ENCODE measurements at places on chromosomes 6 and 20.

DNA sequence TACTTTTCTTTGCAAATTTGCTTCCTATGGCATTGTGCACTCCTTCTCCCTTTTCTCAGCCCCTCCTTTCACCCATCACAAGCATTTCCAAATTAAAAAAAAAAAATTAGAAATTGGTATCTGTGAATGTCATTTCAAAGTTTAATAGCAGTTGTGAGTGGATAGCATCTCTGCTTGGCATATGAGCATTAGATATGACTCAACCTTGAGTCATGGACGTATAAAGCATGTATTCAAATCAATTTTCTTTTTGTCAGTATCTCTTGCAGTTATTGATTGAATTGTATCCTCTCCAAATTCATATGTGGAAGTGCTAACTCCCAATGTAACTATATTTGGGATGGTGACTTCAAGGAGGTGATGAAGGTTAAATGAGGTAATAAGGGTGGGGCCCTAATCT, 60.1 kb upstream of the MAP3K7 start:
- no peak for DNase-seq

- DNase-seq, result no peak
Measured at GRCh38 chr6:100382767-100383195, 81.9 kb downstream of the SIM1 start.

- DNase-seq, result no peak
Measured at GRCh38 chr6:140671926-140672325, 1297.5 kb upstream of the CITED2 start.

DNA sequence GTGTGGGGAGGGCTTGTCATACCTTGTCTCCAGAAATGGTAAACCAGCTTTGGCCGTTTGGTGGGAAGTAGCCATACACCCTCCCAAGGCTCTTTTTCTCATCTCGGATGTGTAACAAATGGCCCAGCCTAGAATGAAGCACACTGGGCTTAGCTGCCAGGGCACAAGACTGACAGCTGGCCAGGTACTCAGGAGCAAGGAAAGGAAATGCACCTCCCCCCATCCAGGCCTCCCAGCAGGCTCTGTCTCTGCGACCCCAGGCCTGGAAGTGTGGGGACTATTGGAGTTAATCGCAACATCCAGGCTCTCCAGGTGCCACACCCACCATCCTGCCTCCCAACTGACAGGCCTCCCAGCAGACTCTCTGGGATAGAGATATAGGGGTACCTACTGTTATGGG, 43.0 kb downstream of the MRS2 start:
- DNase-seq, result no peak

- DNase-seq, result no peak
Measured at GRCh38 chr6:37375376-37375775, 21.6 kb downstream of the RNF8 start.

GRCh38 chr6:89310929-89311328, 4.2 kb downstream of the GABRR2 start:
- DNase-seq, result no peak

- peak; percentile 68 for DNase-seq
Measured at GRCh38 chr6:57216235-57217101, 5.6 kb downstream of the RAB23 start.

DNA sequence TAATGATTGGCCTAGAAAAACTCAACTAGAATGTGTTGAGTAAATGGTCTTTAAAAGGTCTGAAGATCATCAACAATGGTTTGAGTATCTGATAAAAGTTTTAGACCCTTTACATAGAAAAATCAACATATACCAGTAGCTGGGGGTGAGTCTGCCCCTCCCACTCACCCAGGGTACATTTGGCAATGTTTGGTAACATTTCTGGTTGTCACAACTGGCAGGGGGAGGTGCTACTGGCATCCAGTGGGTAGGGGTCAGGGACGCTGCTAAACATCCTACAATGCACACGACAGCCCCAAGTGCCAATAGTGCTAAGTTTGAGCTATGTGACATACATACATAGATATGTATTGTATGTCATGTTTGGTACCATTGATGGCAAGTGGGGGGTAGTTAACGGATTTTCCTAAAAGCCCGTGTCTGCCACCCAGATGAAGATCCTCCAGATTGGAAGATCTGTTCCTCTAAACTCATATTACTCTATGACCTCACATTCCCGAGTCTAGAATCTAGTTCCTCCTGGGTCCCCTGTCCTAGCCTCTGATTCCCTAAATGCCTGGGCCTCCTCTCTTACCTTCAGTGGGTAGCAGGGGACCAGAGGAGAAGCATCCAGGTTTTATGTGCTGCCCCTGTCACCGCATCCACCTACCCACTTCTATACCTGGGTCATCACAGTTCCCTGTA, 2.5 kb upstream of the MMP9 start:
- no peak for DNase-seq

GRCh38 chr20:63254232-63254605, at the start of gene NKAIN4:
Gene NKAIN4 (minus strand): TSS chr20:63254463. CDS start chr20:63254450, 13 bp downstream.
- no peak for DNase-seq

DNA sequence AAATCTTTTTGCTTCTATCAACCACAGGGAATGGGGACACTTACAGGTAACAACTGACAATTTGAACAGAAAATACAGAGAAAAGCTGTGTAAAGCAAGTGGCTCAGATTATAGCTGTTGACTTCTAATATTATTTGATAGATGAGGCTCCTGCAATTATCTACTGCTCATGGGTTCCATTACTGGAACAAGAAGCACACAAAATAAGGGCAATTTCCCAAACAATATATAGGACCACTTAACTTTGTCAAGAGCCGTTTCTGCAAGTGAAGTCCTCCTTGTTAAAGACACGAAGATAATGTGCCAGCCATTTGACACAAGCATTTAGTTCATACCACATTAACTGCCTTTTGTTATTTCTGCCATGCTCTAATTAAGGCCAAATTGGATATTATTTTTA, 315.5 kb upstream of the ARID1B start:
- DNase-seq, result no peak

DNA sequence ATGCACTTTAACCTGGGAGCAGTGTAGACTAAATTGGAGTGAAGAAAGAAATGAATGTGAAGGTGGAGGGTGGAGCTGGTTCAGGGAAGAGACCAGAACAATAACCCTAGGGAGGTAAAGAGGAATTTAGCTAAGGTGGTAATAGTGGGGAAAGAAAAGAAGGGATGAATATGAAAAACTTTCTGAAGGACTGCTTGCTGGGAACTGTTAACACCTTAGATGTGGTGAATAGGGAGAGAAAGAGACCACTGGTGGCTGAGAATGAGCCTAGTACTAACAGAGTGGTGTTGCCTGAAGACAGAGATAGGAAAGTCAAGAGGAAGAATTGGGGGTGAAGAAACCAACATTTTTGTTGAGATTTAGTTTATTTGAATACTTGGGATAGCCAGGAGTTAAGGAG, 78.4 kb upstream of the HS3ST5 start:
- DNase-seq, result no peak

GRCh38 chr6:36717231-36717825, 19.7 kb downstream of the RAB44 start:
- DNase-seq, result no peak

DNA sequence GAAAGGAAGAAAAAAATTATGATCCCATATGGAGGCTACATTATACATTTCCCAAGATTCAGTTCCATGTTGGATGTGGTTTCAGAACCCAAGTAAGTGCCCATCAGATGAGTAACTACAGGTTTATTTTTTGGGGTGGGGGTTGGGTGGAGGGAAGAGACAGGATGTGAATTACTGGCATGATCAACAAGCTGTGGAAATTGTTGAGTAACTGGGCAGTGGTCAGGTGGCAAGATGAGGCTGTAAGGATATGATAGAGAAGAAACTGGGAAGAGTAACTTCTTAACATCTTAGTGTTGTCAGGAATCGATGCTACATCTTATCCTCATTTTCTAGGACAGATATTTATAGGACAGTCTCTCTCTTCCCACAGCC, 153.5 kb downstream of the CFAP61 start:
- no peak for DNase-seq

- DNase-seq, result no peak
Measured at GRCh38 chr6:5950361-5950785, 56.4 kb downstream of the NRN1 start.

DNA sequence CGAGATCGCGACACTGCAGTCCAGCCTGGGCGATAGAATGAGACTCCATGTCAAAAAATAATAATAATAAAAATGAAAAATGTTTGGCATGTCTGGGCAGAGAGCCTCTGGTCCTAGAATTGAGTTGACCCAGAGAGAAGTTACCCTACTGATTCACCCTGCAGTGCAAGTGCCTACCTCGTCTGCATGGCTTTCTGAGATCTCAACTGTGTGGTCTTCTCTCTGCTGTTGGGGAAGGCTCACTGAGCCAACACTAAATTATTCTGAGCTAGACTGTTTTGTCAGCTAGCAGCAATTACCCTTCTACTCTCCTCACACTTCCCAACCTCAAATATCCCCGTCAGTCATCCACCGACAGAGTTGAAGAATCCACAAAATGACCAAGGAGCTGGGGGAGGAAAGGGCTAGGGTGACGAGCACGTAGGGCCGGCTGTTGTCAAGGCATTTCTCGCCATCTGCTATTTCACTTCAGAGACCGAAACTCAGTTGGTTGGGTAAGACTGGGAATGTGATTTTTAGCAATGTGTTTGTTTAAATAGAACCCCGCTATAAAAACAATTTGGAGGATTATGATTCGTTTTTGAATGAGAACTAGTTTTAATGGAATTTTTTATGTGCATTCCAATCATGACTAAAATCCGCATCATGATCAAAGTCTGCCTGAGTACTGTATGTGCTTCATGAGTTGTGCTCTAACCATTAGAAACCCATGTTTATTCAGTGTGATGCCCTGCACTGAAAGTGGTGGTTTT, 9.4 kb downstream of the MAS1 start:
- no peak for DNase-seq

DNA sequence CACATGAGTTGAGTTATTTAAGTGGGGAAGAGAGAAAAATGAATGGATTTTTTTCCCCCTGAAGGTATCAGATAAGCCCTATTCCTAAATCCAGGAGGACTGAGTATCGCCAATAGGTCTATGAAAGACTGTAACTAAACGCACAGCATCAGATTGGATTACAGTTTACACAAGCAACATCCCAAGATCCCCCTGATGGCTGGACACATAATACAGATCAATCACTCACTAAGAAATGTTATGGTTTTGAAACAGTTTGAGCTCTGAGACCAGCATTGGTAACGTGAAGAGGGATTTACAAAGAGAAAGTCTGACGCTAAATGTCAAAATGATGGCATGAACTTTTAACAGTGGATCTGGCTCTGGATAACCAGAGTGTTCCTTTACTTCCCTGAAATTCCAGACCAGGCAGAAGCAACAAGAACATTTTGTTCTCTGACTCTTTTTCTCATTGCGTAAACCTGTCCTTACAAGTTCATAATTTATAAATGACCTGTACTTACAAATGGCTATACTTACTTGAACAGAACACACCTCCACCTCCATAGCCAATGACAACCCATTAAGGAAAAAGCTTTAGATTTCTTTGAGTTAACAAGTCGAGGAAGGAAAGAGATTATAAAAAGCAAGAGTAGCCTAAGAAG, 131.8 kb upstream of the BEND3 start:
- peak; percentile 65 for DNase-seq

DNA sequence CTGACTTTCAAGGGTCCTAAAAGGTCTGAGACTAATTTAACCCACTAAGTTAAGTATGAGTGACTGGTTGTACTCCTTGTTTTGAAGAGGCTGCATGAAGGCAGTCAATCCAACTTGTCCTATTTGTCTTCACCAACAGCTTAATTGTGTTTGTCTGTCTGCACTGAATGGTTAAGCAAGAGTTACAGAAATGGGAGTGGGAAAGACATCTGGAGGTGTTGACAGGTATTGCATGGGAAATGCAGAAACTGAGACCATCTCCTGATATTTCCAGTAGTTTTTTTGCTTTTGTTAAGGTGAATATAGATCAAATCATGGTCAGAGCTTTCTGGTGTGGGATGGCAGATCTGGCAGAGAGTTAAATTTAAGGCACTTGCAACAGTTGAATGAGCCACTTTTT, 6.5 kb downstream of the FUT9 start:
- DNase-seq, result no peak

DNA sequence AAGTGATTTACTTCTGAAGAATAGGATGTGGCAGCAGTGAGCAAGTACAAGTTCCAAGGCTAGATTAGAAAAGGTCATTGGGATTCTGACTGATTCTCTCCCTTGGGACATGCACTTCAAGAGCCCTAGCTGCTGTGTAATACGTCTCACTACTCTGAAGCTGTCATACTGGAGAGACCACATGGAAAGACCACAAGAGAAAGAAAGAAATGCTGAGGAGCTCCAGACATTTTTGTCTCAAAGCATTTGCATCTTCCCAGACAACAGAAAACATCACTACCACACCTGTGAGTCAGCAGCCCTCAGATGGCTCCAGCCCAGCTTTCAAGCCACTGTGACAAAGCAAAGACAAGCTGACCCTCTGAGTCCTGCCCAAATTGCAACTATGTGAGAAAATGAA, 20.7 kb downstream of the TENT5A start:
- no peak for DNase-seq

- DNase-seq, result no peak
Measured at GRCh38 chr6:9007027-9007426, 571.7 kb upstream of the SLC35B3 start.

DNA sequence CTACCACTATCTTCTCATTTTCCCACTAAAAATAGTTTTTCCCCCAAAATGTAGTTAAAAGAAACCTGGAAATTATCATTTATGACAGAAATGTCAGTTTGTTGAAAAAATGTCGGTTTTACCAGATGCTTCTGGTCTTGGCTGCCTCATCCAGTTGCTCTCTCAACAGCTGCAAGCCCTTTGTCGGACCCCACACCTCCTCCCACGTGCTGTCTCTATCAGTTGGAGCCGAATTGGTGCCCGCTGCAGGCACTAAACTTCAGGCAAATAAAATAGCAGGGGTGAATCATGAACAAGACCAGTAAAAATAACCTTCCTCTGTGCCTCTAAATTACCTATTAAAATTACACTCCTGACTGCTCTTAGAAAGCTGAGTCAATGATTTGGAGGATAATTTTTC, 129.5 kb upstream of the CEP162 start:
- no peak for DNase-seq

DNA sequence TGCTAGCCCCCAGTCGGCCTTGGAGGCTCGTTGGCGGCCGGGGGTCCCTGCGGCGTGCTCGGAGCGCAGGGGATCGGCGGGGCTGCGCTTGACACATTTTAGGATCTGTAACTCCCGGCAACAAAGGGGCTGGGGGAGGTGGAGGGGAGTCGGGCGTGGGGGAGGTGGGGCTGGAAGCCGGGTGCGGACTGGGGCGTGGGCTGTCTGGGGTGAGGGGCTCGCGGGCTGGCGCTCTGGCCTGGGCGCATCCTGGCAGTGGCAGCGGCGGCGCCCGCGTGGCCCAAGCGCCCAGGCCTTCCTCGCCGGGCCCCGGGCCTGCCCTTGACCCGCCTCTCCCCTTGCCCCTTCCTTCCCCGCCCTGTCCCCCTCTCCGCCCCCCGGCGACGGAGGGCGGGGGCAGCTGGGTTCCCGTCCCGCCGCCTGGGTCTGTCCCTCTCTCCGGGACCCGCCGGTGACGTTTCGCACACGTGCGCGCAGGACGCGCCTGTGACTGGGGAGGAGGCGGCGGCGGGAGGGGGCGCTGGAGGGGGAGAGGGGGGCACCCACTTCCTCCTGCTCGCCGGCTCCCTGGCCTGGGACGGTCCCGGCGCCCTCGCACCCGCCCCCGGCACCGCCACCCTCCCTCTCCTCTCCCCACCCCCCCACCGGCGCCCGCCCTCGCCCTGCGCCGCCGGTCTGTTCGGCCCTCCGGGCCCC, 1.5 kb downstream of the E2F3 start:
- DNase-seq, result peak; percentile 82
